ENCODE measurements at places on chromosomes 11 and 22.

- DNase-seq = no peak
Measured at GRCh38 chr11:64238999-64239398, 1.9 kb upstream of the FKBP2 start.

DNA sequence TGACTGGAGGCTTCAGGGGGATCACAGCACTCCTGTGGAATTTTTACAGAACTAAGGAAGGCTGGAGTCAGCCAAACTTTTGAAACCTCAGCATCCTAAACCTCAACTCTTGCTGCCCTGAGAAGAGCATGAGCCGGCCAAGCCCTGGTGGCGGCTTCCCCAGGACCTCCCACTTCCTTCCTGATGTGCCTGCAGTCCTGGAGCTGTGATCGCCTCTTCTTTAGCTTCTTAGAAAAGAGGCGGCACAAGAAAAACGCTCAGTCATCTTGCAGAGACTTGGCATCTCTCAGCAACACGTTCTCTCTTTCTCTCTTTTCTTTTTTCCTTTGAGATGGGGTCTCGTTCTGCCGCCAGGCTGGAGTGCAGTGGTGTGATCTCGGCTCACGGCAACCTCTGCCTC, 40.4 kb upstream of the AMPD3 start:
- no peak for DNase-seq

DNA sequence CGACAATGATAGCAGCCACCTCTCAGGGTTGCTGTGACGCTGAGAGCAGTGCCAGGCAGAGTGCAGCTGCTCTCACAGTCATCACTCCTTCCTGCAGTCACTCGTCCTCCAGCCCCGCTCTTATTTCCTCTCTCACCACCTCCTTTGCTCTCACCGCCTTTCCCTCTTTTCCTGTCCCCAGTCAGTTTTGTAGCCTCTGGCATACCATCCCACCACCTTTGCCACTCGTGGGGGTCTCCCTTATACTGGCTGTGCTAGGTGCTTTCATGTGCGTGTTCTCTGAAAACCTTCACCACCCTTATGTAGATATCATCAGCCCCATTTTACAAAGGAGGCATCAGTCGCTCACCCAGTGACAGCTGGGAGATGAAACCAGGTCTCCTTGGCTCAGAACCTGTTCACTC, 19.3 kb upstream of the ST3GAL4 start:
- DNase-seq = no peak

DNA sequence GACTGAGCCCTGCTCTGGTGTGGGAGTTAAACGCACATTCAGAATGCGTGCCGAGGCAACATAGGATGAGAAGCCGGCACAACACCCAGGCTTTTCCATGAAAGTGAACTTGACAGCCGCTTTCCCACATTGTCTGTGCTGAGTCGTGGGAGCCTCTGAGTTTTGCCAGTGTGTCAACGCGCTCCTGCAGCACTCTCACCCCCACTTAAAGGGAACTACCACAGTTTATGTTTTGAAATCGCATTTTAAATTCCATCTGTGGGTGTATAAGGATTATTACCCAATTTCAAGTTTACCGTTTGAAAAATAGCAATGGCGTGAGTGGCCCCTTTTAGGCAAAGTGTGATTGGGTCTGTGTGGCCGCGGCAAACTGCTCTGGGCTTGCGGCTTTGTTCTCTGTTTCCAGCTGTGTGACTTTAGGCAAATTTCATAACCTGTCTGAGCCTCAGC, 81.5 kb downstream of the FBLN1 start:
- no peak for DNase-seq

GRCh38 chr11:27281276-27281675, 81.7 kb downstream of the CCDC34 start:
- no peak for DNase-seq
